ENCODE measurements at places on chromosomes 16 and 17.

GRCh38 chr16:47481698-47482374 is 20.7 kb downstream of the PHKB start:
- DNase-seq, result no peak

DNA sequence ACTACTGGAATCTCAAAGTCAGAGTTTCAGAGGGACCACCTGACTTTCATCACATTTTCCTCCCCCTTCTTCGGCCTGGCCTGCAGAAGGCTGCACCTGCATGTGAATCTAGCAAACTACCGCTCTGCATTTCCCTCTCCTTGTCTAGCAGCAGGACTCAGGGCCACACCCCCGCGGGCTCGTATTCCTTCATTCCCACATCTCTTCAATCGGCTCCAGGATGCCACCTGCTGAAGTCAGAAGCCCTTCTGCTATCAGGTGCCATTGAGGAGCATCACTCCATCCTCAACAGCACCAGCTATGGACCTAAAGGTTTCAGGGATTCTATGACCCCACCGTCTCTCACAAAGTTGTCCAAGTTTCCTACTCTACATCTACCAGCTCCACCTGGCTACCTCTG is 169.5 kb downstream of the VPS53 start:
- no peak for DNase-seq

DNA sequence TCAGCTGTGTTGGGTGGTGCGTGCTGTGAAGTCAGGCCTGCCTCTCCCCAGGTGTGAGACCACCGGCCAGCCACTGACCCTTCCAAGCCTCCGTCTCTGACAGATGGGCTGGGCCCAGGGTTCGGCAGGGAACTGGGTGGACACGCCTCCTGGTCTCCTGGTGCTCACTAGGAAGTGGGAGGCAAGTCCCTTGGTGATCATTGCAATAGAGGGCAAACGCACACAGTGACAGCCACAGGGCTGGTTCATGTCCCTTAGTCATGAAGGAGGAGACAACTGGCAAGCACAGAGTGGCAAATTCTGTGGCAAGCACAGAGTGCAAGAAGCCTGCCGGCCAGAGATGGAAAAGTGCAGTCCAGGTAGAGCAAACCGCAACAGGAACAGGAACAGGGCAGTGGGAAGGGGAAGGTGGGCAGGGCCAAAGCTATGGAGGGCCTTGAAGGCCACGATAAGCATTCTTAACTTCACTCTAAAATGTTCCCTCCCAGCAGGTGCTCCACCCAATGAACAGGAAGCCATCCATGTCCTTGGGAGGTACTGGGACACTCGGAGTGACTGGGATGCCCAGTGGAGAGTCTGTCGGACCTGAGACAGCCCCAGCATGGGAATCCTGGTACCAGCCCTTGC is 21.9 kb downstream of the USP7 start:
- DNase-seq, result no peak

DNA sequence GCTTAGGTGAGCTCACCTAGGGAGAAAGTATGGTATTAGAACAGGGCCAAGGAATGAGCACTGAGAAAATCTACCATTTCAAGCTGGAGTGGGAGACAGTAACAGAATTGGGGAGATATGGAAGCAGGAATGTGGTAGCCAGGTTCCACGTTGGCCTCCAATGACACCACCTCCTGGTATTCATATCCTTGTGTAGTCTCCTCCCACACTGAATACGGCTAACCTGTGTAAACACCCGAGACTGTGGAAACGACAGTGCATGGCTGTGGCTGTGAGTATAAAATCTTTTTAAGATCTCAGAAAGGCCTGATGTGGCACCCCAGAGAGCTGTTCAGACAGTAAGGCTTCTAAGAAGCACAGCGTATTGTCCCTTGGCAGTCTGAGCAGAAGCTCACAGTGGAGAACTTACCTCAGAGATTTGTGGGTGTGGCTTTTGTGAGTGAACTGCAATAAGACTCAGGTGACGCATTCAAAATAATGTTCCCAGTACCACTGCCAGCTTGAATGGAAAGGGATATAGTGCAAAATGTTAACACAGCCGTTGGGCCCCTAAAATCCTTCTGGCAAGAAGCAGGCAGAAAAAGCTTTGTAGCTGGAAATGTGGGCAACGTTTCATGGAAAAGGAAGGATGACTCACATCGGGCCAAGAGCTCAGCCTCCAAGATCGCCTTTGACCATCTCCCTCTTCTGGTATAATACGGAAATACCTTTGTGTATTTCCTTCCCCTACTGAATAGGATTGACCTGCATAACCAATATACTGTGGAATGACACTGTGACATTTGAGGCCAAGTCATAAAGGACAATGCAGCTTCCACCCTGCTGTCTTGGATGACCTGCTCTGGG is 14.4 kb downstream of the SDR42E1 start:
- DNase-seq, result no peak

GRCh38 chr16:48810803-48811453 is 200.9 kb upstream of the N4BP1 start:
- DNase-seq, result no peak

DNA sequence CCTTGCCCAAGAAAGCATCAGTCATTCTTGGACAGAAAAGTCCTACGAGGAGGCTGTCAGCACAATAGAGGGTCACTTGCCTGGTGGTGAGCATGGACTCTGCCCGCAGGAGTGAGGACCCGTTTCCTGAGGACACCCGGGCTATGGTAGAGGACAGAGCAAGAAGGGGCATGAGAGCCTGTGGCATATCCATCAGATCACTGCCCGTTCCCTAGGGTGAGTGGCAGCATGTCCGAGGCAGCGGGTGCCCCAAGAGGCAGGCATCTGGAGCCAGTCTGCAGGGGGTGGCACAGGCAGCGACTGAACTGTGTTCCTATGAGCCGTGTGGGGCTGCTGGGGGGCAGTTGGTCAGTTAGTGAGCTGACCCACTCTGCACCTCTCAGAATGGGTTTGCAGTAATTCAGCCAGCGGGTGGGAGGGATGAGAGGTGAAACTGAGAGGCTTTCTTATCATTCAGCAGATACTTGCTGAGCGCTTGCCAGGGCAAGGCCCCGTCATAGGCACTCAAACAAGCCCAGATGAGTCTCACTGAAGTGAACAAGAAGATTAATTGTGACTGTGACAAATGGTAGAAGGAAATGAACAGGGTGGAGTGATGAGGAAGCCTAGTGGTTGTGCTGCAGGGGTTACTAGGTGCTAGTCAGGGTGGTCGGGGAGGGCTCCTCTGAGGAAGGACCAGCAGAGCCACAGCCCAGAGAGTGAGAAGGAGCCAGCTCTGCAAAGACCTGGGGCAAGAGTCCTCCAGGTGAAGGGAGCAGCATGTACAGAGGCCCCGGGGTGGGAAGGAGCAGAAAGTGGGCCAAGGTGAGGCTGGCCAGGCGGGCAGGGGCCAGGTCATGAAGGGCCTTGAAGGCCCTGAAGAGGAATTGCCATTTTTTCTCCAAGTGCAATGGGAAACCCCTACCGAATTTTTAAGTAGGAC is 87.9 kb downstream of the CLEC16A start:
- DNase-seq, result no peak

GRCh38 chr16:16038950-16039349 is 89.5 kb downstream of the ABCC1 start:
- no peak for DNase-seq

- DNase-seq, result no peak
Observed at GRCh38 chr16:11736903-11737302, 5.8 kb downstream of the TXNDC11 start.

DNA sequence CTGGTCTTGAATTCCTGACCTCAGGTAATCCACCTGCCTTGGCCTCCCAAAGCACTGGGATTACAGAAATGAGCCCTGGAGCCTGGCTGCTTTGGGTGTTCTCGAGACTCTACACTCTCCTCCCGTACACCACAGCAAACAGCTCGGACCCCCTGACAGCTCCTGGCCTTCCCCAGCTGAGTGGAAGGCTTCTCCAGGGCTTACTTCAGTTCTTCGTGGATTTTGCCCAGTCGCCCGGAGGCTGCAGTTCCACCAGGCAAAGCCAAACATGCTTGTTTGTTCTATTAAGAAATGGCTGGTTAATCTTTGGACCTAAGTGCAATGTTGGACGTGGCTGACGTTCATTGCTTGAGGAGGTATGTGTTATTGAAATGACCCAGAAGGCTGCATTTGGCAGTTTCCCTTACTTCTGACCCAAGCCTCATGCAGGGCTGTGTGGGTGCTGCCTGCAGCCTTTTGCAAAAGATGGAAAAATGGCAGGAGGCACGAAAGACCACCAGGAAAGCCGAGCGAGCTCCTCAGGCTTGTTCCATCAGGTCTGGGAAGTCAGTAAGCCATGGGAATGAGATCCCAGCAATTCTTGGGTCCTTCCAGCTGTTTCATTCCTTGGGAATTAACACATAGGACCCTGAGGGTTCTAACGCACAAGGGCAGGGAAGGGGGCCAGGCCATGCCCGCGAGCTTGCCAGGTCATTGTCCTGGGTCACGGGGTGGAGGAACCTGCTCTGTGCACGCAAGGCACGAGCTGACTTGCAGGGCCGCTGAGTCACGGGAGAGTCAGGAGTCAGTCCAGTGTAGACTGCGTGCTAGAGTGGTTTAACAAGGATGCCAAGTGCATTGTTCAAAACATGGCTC is 23.9 kb upstream of the KLHDC4 start:
- DNase-seq, result no peak

DNA sequence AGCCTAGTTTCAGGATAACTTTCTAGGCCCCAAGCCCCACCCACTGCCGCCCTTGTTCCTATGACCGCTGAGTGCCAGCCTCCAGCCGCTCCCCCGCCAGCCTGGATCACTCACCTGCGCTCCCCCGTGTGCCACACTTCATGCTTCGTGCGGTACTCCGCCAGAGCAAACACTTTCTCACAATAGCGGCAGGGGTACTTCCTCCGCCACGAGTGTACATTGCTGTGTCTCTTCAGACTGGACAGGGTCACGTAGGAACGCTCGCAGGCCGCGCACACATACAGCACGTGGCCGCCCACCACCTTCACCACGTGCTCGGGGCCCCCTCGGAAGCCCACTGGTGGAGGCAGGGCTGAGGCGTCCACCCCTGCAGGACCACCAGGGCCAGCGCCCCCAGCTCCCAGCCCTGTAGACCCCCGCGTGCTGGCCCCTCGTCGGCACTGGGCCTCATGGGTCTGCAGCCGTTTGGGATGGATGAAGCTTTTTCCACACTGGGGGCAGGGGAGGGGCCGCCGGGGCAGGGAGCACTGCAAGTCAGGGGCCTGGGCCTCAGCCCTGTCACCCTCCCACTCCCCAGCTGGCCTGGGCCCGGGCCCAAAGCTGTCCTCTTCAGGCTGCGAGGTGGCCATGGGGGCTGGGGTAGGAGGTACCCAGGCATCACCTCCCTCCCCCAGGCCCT is 13.7 kb downstream of the ZBTB4 start:
- no peak for DNase-seq

DNA sequence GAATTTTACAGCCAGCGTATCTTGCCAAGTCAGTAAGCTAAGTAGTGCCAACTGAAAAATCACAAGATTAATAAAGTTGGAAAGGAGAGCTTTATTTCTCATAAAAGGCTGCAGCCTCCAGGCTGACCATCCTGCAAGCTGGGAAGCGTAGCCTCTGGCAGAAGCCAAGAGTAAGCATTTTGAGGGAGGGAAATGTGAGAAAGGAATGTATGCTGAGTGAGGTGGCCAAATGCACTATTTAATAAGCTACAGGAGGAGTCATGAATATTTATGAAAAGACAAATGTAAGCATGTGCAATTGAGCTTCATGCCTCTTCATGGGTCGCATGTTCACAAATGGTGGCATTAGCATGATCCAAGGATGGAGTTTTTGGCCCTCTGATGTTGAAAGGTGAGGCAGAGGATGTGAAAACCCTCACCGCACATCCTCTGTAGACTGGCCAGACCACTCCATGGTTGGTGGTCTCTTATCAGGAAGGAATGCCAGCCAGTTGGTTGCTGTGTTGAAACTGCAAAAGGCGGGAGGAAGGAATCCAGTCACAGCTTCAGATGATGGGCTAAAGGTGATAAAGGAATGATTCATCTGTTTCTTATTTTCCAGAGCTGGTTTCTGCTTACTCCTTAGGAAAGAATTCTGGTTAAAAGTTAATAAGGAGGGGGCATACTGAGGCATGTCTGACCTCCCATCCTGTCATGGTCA is 9.2 kb downstream of the KRT33B start:
- DNase-seq, result no peak

GRCh38 chr16:49493836-49494235 is 120.2 kb downstream of the C16orf78 start:
- no peak for DNase-seq
